ENCODE measurements at places on chromosomes 3 and 15.

GRCh38 chr3:180707896-180708295 lies 28.6 kb upstream of the CCDC39 start:
- DNase-seq, result no peak
- no peaks in the 10 kb centered on the region for H3K36me3 ChIP-seq
- no peak overlapping the region for H3K4me3 ChIP-seq
- H3K27me3 ChIP-seq, result no peaks in the 10 kb centered on the region

DNA sequence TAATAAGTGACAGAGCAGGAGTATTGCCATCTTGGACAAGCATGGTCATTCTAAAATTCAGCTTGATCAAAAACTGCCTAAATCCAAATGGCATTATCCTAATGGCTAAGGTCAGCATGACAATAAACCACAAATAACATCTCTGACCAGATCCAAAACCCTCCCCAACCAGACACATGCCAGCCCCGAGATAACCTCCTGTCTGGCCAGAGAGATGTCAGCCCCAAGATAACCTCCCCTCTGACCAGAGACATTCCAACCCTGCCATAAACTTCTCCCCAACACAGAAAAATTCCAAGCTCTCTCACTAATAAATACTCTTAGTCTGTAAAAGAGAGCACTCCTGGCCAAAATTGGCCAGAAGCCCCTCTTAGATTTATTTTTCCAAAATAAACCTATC lies 470.5 kb upstream of the UBE2E2 start:
- peaks cover 4% of the 10 kb centered on the region for H3K27me3 ChIP-seq

DNA sequence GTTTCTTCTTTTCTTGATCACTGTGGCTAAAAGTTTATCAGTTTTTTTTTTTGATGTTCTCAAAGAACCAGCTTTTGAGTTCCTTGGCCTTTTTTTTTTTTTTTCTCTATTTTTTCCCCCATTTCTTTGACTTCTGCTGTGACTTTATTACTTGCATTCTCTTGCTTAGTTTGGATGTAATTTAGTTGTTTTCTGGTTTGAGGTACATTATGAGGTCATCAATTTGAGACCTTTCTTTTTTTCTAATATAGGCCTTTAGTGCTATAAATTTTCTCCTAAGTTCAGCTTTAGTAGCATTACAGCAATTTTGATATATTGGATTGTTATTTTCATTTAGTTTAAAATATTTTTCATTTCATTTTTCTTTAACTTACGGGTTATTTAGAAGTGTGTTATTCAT lies 35.3 kb downstream of the TCF12 start:
- no peak for DNase-seq
- H3K4me3 ChIP-seq, result no peak overlapping the region
- H3K27ac ChIP-seq, result no peak overlapping the region
- peaks cover 2% of the 10 kb centered on the region for H3K4me1 ChIP-seq

- H3K4me3 ChIP-seq, result no peak overlapping the region
- H3K27ac ChIP-seq, result peak overlapping the region; percentile 45
- DNase-seq, result no peak
- H3K36me3 ChIP-seq, result no peaks in the 10 kb centered on the region
Measured at GRCh38 chr3:117873249-117873600, 1161.4 kb downstream of the IGSF11 start.
